Caudate nucleus (tissue), 63 donors: ENCODE measurements at places on chromosomes 2 and 18.

DNA sequence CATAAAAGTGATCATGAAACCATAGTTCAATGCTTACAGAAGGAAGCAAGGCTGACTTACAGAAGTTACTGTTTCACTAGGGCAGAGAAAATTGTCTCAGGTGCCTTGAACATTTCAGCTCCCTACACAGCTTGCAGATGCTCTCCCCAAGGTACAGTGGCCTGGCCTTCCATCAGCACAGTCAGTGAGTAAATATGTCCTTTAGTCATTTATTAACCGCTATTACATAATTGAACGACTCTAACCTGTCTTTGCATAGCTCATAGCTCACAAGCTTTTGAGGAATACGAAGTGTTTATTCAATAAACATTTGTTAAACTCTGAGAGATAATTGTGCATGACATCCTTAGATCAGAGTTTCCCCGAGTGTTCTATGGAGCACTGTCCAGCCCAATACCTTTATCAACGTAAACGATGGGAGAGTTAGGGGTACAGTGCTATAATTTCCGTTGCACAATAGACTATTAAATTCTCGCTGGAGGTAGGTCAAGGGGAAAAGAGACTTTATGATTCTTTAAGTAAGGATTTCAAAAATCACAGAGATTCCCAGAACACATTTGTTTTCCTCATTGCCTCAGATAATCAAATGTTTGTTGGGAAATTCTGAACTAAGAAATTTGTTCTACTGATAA lies 677.8 kb downstream of the TSN start:
- DNase-seq, result no peak

DNA sequence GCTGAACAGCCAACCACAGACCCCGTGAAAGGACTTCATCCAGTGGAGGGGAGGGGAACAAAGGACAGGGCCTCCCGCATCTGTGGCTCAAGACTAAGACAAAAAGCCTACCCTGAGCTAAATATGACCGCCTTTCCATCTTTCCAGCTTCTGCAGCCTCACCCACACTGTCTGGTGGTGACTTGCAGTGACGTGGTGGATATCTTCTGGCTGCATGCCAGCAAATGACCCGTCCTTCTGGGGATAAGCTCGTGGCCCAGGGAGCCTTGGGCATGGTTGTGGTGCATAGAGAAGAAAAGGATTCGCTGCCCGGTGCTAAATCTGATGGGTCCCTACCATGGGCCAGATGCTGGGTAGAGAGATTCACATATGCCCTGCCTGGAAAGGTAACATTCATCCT lies 8.7 kb upstream of the NGEF start:
- no peak for DNase-seq

GRCh38 chr2:128639693-128640092 lies 321.0 kb upstream of the HS6ST1 start:
- DNase-seq, result no peak

DNA sequence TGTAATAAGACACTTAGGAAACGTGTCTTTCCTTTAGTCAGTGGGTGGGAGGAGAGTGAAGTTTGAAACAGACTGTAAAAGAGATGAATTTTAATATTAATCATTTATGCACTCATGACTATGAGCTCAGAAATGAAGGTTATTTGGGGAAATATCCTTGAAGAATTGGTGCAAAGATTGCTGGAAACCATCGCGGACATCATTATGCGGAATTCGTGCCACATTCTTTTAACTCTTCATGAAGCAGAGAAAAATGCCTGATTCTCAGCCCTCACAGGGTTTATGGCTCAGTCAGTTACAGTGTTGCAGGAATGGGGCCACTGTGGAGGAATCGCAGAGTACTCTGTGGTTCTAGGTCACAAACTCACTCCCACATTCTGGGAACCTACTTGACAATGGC lies 109.7 kb downstream of the RGPD3 start:
- no peak for DNase-seq

- no peak for DNase-seq
These were observed 296.3 kb downstream of the DYSF start for GRCh38 chr2:71749671-71750101.

DNA sequence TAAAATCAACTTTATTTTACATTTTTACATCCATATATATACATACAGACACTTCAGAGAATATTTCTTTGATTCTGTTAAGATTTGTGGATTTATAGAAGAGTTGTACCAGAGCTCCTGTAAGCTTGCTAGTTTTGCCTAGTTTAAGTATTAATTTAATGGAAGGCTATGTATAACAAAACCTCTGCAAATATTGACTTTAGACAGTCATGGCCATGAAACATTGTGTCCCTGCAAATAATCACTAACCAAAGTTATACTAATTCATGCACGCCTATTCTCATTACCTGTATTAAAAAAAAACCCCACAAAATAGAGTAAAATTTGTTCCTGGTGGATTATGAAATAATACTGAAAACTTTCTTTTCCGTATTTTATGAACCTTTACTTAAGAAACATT lies 379.3 kb downstream of the CTNNA2 start:
- no peak for DNase-seq

- no peak for DNase-seq
These were observed 16.7 kb upstream of the DUSP2 start for GRCh38 chr2:96161898-96162297.

DNA sequence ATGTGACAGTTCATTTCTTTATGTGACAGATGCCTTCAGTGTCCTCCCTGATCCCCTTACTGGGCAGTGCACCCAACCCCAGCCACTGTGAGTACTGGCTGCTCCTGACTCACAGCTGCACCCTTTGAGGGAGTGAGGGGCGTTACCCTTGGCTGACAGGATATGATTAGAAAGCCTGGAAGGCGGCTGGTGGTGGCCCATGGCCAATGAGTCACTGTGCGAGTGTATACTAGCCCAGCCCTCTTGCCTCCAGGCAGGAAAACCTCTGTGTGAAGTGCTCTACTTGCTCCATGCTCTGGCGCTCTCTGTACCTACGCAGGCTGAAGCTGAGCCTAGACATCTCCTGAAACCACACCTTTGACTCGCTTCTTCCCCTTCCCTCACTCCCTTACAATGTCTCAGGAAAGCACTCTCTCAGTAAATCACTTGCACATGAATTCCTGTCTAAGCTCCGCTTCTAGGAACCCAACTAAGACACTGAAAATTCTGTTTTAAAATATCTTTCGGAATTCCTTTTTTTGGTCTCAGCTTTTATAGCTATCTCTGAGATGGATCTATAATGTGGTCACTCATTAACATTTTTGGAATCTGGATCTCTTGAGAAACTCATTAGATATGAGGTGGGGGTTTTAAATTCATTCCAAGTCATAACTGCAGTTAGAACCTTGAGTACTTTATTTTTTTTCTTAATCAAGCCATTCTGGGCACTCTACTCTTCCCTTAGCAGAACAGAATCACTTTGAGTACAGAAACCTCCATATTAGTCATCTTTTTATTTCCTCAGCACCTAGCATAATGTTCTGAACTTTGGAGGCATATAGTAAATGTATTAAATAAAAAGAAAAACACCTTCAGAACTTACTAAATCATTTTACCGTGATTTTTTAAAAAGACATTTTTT lies 25.3 kb upstream of the STAM2 start:
- DNase-seq, result no peak

- DNase-seq, result no peak
These were observed 40.2 kb upstream of the STAT4 start for GRCh38 chr2:191190861-191191552.

- no peak for DNase-seq
These were observed 65.5 kb downstream of the SPP2 start for GRCh38 chr2:234116010-234116409.

DNA sequence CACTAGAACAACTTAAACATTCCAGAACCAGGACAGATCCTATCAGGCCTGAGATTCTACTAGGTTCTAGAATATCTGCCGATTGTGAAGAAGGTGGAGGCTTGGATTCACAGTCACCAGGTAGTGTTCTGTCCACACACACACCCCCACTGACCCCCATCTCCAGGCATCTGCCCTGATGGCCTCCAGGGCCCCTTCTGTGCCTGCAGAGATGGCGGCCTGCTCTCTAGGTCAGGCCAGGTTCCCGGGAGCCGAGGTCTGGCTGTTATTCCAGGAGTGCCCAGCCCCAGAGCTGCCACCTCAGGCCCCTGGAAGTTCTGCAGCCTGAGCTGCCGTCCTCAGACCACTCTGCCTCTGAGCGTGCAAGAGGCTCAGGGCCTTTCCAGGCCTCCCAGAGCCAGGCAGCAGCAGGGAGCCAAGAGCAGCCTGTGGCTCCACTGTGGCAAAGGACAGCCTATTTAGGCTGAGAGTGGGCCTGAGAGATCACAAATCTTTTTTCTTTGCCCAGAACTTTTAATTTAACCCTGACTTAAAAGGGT lies 96.2 kb upstream of the ASAP2 start:
- DNase-seq, result no peak

DNA sequence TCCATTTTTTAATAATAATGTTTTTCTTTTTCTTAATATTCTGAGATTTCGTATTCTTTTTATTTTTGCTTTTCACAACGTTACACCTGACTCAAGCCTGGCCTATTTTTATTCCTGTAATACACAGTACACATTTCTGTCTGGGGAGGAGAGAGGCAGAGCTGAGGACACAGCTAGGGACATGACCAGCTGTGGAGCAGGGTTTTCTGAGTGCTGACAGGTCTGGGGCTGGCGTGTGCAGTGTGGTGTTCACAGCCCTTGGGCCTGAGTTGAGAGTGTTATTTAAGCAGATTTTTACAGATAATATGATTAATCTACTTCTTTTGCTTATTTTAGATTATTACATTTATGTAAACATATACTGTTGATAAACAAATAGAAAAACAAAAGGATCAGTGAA lies 55.9 kb downstream of the ZAP70 start:
- no peak for DNase-seq

- DNase-seq, result no peak
These were observed 13.4 kb downstream of the HNRNPA3 start for GRCh38 chr2:177225965-177226360.

- DNase-seq, result no peak
These were observed 83.8 kb upstream of the SPTBN1 start for GRCh38 chr2:54372361-54372760.

DNA sequence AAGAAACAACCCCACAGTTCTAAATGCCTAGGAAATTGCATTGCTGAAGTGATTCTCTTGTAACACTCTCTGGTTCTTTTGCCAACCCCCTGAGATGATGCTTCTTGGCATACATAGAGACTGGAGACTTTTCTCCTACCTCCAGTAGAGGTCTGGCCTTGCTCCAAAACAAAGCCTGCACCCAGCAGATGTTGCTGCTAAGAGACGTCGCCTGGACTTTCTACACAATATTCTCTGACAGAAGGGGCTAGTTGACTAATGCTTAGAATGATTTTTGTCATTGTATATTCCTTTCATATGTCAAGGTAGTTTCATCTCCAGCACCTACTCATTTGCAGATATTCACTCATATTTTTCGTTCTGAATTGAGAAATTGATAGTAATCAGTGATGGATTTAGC lies 24.6 kb downstream of the SOWAHC start:
- no peak for DNase-seq

DNA sequence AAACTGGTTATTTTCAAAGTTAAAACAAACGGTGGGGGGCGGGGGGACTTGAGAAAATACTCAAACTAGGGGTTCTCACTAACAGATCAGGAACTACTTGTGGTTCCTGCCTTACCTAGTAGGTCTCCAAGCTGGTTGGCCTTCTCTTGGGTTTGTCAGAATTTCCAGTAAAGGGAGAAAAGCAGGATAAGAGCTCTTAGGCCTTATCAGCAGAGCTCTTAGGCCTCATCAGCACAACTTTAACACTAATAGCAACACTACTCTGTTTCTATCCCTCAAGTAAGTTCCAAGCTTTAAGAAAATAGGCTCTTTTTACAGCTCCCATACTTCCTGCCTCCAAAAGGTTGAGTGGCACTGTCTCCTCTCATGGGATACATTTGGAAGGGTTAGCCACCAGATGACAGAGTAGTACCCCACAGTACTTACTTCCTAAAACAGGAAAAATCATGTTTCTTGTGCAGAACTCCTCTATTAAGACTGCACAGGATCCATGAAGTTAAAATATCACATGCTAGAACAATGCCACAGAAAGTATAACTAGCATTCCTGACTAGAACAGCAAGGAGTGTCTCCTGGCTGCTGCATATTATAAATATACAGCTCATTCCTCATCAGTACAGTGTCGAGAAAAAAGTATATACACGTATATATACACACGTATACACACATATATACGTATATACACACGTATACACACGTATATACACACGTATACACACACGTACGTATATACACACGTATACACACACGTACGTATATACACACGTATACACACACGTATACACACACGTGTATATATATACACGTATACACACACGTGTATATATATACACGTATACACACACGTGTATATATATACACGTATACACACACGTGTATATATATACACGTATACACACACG lies 6.1 kb downstream of the FBXO11 start:
- DNase-seq, result no peak

- no peak for DNase-seq
These were observed 77.1 kb upstream of the SLC4A10 start for GRCh38 chr2:161547130-161547529.

DNA sequence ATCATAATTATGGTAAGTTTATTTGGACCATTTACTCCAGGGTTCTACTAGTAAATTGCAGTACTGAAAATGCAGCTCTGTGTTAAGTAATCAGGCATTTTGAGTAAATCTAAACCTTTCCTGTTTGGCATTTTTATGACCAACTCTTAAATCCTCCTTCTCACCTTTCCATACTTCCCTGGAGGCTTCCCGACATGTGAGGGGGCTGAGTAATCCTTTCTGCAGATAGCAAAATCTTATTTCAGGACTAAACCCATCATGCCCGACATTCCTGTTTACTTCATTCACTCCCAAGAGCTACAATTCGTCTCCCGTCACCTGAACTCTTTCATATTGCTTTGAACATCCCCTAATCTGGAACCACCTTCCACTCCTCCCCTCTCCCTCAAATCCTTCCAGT lies 296.6 kb downstream of the IKZF2 start:
- DNase-seq, result no peak

DNA sequence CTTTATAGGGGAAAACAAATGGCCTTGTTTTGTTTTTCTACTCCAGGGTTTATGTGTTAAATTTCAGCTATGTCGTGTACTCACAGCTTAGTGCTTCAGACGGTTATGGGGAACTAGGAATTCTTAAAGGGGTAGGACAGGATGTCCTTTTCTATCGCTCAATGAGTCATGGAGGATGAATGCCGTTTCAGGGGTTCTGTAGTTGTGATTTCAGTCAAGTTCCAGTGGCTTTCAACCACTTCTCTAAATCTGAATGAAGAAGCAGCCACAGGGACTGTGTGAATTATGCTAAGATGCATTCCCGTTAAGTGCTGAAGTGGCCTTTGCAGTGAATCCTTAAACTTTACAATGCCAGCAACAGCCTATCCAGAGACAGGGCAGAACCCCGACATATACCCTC lies 1231.7 kb upstream of the ZEB2 start:
- DNase-seq, result no peak
